K562 (cell line): ENCODE measurements at places on chromosomes 5 and 9.

- DNase-seq, result no peak
These were observed 180.6 kb downstream of the SNCAIP start for GRCh38 chr5:122492675-122493074.

- peak; percentile 12 for DNase-seq
These were observed 79.3 kb downstream of the BRINP1 start for GRCh38 chr9:119289740-119290433.

- no peak for DNase-seq
These were observed 282.7 kb upstream of the POU5F2 start for GRCh38 chr5:94024101-94024500.

DNA sequence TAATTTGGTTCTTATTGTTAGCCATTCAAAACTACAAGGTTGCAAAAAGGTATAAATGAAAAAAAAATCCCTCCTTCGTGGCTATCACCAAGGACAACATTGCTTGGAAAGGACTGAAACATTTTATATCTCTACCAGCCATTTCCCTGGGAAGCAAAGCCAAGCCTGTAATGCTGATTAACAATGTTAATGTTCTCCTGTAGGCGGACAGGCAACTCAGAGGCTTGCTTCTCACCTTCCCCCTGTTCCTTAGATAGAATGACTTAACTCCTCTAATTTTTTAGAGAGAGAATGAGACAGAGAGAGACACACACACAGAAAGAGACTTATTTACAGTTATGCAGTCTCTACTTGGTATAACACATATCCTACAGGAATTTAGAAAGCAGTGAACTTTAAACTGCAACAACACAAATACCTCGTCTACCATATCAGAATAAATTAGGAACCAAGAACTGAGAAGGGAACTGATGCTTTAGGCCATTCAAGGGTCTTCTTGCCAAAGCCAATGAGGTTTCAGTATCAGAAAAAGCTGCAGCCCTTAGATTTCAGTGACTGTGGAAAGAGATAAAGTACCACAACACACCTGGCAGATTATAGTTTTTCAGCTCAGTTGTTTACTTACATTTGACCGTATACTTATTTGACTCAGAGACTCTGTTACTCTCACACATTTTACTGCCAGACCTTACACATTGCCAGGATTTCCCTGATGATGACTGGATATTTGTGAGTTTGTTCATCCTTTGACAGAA lies 20.9 kb upstream of the MAN2A1 start:
- no peak for DNase-seq

DNA sequence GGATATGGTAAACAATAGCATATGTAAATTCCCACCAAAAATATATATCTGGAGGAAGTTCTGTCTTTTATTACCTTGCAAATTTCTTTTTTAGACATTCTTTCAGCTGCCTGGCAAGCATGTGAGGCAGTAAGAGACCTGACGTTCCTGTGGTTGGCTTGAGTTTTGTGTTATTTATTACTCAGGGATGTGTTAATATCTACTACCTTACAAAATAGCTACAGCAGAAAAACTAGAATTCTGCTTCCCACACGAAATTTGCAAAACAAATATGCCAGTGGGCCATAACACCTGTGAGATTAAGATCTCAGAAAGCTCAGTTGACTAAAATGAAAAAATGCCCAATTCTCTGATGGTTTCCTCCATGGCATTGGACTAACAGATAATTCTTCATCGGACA lies 274.2 kb downstream of the TMEM167A start:
- DNase-seq, result no peak
